ENCODE measurements at places on chromosomes 7 and 10.

DNA sequence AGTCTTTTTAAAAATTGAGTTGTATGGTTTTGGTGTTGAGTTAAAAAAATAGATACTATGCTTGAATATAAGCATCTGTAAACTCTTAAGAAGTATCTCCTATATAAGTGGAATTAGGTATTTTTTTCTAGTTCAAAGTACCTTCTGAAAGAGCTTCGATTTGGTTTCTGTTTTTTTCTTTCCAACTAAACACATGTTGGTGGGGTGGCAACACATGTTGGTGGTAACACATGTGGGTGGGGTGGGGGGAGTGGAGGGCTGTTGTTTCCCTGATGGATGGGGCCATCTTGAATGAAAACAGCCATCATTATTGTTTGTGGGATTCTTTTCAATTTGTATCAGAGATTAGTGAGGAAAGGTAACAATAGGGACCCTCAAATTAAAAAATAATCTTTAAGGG, 178.9 kb downstream of the STK31 start:
- no peak for DNase-seq

DNA sequence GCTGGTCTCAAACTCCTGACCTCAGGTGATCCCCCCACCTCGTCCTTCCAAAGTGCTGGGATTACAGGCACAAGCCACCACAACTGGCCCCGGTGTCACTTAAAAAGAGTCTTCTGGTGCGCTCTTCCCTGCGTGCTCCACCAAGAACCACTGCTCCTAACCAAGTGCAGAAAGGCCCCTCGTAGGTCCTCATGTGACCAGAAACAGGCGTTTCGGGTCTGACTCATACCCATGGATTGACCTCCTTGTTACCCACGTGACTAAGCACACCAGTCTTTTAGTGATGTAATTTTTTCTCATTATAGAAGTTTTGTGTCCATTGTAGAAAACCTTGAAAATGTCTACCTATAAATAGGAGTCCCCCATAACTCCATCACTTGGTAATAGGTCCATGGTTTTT, 13.9 kb downstream of the FKBP6 start:
- DNase-seq = no peak

- DNase-seq = no peak
Observed at GRCh38 chr10:107443813-107444212, 279.3 kb upstream of the SORCS1 start.

GRCh38 chr10:77949167-77949566, 22.6 kb upstream of the DLG5 start:
- DNase-seq = no peak

DNA sequence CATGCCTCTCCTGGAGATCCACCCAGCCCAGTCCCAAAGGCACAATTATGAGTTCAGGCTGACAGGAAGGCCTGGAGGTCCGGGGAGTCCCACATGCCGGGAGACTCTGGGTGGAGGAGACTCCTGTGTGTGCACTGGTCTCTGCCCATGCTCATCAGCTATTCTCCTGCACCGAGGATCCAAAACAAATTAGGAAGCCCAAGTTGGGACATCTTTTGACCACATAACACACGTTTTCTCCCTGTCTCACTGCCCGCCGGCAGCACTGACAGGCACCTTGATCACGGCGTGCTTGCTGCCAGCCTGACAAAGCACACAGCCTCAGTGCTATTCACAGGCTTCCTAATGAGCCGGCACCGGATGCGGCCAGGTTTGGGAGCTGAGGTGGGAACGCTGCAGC, 412.7 kb downstream of the PTPRN2 start:
- DNase-seq = no peak

DNA sequence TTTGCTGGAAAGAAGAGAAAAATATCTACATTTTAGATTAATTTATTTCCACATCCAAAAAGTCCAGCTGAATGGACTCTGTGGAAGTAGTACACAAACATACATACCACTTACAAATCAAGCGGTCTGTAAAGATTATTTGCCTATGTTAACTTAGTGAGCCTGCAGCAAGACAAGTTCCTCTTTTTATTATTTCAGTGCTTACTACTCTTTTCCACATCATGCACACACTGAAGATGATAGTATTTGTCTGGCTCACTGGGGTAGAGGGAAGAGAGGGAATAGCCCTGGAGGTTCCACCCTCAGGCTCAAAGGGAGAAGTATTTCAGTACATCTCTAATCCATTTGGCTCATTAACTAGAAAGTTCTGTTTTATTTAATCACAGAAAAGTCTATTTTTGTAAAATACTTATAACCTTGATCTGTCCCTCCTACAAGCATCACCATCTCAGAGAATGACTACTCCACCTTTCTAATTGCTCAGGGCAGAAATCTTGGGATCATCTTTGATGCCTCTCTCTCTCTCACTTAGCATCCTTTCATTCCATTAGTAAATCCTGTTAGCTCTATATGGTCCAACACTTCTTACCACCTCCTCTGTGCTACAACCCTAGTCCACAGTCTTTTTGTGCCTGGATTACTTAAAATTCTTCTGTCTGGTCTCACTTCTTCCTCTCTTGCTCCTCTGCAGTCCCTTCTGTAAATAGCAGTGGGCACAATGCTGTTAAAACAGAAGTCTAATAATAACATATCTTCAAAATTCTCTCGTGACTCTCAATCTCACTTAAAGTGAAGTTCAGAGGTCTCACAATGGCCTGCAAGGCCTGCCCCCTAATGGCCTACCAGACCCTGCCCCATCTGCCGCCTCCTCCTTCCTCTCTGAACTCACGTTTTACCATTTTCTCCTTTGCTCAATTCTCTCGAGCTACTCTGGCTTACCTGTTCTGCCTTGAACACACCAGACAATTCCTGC, 64.3 kb upstream of the CCDC6 start:
- DNase-seq = no peak

DNA sequence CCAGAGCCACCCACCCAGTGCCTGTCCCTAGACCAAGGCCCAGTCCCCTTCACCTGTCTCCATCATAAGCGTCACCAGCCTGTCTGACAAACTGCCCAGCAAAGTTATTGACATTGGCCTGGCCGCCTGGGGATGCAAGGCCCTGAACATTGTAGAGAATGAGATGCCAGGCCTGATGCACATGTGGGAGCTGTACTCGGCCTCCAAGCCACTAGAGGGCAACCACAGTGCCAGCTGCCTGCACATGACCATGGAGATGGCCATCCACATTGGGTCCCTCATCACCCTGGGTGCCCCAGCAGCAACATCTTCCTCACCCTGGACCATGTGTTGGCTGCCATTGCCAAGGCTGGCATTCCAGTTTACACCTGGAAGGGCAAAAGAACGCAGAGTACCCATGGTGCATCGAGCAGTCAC, 63.7 kb upstream of the ANTXRL start:
- DNase-seq = no peak

DNA sequence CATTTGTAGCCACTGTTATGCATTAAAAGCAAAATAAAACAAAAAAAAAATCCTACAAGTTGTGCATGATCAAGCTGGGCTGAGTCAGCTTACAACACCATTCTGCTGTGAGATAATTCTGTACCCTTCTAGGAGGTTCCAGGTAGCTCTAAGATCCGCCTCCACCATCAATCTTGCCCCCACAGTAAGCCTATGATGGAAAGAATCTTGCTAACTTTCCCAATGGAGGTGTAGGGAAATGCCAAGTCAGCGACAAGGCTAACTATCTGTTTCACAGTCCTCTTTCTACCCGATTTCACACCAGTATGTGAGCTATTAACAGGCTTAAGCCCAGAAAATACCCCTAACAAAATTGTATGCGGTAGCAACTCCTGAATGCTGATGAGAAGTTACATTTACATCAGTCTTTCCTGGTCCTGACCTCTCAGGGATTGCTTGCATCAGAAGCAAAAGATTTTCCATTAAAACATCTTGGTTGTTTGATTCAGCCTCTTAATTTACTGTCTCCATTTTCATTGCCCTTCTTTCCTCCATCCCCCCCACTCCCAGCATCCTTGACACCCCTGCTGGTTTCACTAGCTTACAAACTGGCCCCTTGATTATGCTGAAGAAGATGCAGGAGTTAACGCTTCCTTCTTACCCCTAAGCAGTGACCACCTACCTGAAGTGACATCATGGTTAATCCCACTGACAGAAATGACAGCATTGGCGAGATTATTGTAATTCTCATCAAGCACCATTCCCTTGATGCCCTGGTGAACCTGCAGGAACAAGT, 27.8 kb downstream of the CPN1 start:
- DNase-seq = no peak

DNA sequence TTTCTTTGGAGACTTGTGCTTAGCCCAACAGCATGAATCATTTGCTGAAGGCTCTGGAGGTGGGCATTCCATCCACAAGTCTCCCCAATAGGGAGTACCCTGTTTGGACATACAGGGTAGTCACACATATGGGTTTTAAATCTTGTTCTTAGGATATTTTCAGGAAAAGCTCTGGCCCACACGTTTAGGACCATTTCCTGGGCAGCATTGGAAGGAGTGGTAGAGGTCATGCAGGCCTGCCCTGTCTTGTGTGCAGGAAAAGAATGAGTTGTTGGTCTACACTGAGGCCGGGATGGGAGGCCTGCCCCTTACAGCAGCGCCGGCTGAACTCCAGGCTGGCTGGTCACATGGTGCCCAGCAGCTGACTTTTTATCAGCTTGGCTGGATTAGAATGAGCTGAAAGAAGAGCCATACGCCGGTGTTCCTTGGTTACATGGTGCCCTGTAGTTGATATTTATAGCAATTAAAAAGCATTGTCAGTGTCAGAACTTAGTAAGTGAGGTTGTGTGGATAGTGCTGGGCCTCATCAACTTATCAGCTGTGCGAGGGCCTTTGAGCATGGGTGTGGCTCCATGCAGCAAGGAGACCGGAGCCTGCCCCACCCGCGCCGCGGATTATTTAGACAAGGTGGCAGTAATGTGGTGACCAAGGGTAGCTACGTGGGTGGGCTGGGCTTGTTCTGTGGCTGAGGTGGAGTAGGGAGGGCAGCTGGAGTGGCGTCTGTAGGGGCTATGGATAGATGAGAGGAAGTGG, 28.6 kb downstream of the OGDH start:
- no peak for DNase-seq

- peak; percentile 92 for DNase-seq
Observed at GRCh38 chr7:76069238-76069638, 21.3 kb downstream of the MDH2 start.

GRCh38 chr10:34825414-34825813, 10.3 kb upstream of the PARD3 start:
- no peak for DNase-seq

GRCh38 chr7:50957431-50957830, 174.7 kb upstream of the GRB10 start:
- DNase-seq = no peak

DNA sequence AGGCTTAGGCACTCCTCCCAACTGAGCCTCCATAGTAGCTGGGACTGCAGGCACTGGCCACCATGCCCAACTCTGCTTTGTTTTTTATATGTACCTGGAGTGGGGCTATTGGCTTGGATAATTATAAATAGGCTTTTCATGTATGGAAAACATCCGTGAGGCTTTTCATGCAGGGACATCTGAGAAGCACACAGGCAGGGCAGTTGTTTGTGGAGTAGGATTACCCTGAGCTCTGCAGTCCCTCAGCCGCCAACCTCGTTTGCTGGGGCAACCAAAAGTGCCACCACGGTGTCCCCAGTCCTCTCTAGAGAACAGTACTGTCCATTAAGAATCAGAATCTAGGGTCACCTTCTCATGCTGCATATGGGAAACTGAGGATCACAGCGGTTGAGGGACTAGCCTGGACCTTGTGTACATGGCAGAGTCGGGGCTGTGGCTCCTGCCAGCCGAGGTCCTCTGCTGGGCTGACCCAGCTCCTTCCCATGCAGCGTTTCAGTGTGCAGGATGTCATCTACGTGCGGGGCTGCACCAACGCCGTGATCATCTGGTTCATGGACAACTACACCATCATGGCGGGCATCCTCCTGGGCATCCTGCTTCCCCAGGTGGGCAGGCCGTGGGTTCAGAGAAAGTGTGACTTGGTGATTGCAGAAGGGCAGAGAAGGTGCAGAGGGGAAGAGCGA, 54.5 kb downstream of the TSPAN15 start:
- peak; percentile 63 for DNase-seq

Measured in sigmoid colon (tissue), 7 donors.